ENCODE measurements at places on chromosomes 4 and X. TPM values are rescaled to one million over a fixed set of nuclear protein-coding genes. Genes with fewer than 3 reads are reported as not detected.

The SPATA4 gene
- total RNA-seq = not detected

The SPOCK3 gene
- under 0.01 TPM for total RNA-seq

The PABPC1L2A gene
- total RNA-seq = not detected

The IL3RA gene
- not detected for total RNA-seq

The CFAP299 gene
- total RNA-seq = not detected

The TNMD gene
- total RNA-seq = not detected

The MID2 gene
- total RNA-seq = 11.7 TPM

The TEX13B gene
- total RNA-seq = not detected

The NDNF gene
- total RNA-seq = not detected

The ADGRG4 gene
- total RNA-seq = not detected

The FAM47E gene
- total RNA-seq = under 0.01 TPM

The LDB2 gene
- 12.4 TPM for total RNA-seq

The H2BW1 gene
- not detected for total RNA-seq

The DRP2 gene
- total RNA-seq = 2.3 TPM

The TRIM2 gene
- total RNA-seq = 30.1 TPM

The SAGE1 gene
- not detected for total RNA-seq

The USP17L18 gene
- not detected for total RNA-seq

The NUDT10 gene
- 1.9 TPM for total RNA-seq

The ZAR1 gene
- not detected for total RNA-seq

The AKAP14 gene
- total RNA-seq = not detected

The GIMD1 gene
- total RNA-seq = not detected

The ADH1C gene
- total RNA-seq = not detected

The SFRP2 gene
- not detected for total RNA-seq

The STARD8 gene
- 5.5 TPM for total RNA-seq

The KLHL2 gene
- 6.9 TPM for total RNA-seq

The CTAG1A gene
- not detected for total RNA-seq

The C4orf36 gene
- total RNA-seq = 0.18 TPM

The NLGN3 gene
- total RNA-seq = not detected

The HTRA3 gene
- 0.35 TPM for total RNA-seq

The HAUS3 gene
- 3.2 TPM for total RNA-seq

The SYN1 gene
- 0.18 TPM for total RNA-seq

The DIPK2B gene
- total RNA-seq = not detected

The SLC10A4 gene
- not detected for total RNA-seq

The ANKRD17 gene
- total RNA-seq = 33.1 TPM

The ZFP42 gene
- total RNA-seq = not detected

The SLITRK4 gene
- not detected for total RNA-seq

The BEX2 gene
- not detected for total RNA-seq

The NIPAL1 gene
- total RNA-seq = 1.4 TPM

The DUX4 gene
- not detected for total RNA-seq

The CENPVL3 gene
- not detected for total RNA-seq

The UCP1 gene
- total RNA-seq = not detected

The FHDC1 gene
- total RNA-seq = 0.18 TPM

The HSPA4L gene
- total RNA-seq = 2.9 TPM

The XG gene
- total RNA-seq = 1.2 TPM

The PARM1 gene
- 0.58 TPM for total RNA-seq

The LAMTOR3 gene
- total RNA-seq = 30.0 TPM

The BEX5 gene
- total RNA-seq = 0.29 TPM

Data from myometrial cell (primary cell).